ENCODE measurements at places on chromosomes 6 and 20.

- DNase-seq, result no peak
Measured at GRCh38 chr6:122072014-122072647, 327.3 kb upstream of the HSF2 start.

DNA sequence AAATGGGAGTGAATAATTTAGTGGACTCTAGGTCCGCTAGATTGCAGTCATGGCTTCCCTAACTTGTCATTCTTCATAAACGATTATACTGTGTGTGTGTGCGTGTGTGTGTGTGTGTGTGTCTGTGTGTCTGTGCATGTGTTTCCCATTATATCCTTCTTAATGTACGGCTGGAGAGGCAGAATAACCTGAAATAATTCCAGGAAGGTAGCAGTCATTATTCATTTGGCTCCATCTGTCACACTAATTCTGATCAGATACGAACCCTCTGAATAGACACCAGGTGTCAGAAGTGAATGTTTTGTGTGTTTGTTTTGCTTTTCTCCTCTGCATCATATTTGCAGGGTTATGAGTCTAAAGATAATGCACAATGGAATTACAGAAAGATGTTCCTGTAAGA, 372.9 kb downstream of the DOK5 start:
- no peak for DNase-seq

GRCh38 chr6:129402244-129402643, 307.7 kb downstream of the ARHGAP18 start:
- DNase-seq, result no peak

DNA sequence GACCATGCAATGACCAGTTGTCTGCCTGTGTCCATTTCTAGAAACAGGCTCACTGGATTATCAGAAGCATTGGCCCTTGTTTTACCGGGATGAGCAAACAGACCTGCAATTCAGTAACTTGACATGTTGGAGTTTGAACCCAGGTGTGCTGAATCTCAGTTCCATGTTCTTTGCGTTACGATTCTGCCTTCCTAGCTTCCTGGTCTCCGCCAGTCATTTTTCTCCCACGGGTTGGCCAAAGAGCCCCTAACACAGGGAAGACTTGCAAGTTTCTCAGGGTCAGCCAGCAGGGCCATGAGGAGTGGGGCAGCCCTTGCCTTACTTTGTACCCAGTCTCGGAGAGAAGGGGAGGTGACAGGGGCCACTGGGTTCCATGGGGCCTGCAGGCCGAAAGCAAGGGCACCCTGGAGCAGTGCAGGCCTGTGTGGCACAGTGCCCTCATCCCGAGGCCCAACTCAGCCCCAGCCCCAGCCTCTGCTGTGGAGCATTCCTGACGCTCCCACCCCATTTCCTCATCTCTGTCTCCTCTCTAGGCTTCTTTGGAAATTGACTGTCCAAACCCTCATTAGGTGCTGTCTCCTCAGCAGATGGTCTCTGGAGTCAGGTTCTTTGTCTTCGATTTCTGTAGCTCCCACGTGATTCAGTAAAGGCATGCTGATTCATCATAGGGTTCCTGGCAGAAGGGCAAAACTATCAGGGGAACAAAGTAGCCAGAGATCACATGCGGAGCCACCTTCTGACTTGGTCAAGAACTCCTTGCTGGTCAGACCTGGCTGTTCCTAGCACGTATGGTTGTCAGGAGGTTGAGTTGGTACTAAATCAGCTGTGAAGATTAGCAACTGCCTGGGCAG, 23.6 kb downstream of the CDS2 start:
- no peak for DNase-seq

DNA sequence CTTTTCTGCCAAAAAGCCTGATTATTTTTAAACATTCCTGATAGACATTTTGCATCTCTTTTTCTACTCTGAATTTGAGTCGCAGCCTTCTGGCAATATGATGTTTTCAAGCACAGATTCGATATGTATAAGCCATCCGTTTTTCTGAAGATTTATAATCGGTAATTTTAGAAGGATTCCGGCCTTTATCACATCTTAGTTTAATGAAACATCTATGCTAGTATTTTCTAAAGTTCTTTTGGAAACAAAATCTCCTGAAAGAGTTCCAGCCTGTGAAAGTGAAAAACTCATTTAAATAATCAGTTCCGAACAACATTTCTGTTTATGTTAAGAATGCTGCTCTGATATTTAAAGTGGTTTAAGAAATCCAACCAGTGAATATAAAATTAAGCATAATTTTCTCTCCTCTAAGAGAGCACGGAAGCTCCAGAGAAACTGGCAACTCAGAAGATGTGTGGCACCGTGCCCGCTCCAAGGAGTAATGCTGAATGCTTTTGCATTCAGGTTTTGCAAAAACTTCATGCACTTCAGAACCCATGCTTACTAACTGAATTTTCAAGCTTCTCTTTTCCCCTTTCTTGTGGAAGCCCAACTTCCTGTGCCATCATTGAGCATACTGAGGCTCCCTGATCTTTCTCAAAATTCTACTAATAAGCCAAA, 20.7 kb downstream of the NDUFAF4 start:
- no peak for DNase-seq

- peak; percentile 22 for DNase-seq
Measured at GRCh38 chr6:97186416-97186999, 96.5 kb downstream of the MMS22L start.

GRCh38 chr6:37503309-37503965, 3.7 kb upstream of the CCDC167 start:
- DNase-seq, result no peak

DNA sequence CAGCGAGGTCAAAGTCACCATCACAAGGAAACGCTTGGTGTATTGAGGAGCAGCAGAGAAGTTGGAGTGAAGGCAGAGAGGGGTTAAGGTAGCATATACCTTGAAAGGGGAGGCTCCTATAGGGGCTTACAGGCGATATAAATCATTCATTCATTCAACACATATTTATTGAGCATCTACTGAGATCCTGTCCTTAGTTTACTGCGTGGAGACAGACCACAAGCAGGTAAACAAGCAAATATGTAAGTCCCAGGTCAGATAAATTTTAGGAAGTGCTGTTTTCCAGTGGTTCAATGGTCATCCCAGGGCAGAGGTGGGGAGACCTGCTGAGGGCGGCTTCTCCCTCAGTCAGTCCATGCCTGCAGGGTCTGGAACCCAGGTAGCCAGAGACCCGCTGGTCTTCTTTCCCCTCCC, 761 bp upstream of the DNMT3B start:
- DNase-seq, result no peak

GRCh38 chr20:63072991-63073737, 66.4 kb upstream of the BHLHE23 start:
- DNase-seq, result no peak

DNA sequence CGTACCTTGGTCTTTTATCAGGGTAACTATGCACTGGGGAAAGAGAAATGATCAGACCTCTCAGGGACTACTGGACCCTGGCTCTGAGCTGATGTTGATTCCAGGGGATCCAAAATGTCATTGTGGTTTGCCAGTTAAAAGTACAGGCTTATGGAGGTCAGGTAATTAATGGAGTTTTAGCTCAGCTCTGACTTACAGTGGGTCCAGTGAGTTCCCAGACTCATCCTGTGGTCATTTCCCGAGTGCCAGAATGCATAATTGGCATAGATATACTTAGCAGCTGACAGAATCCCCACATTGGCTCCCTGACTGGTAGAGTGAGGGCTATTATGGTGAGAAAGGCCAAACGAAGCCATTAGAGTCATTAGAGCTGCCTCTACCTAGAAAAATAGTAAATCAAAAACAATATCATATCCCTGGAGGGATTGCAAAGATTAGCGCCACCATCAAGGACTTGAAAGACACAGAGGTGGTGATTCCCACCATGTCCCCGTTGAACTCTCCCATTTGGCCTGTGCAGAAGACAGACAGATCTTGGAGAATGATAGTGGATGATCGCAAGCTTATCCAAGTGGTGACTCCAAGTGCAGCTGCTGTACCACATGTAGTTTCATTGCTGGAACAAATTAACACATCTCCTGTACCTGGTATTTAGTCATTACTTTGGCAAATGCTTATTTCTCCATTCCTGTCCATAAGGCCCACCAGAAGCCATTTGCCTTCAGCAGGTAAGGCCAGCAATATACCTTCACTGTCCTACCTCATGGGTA, 152.4 kb downstream of the THBS2 start:
- DNase-seq, result no peak

DNA sequence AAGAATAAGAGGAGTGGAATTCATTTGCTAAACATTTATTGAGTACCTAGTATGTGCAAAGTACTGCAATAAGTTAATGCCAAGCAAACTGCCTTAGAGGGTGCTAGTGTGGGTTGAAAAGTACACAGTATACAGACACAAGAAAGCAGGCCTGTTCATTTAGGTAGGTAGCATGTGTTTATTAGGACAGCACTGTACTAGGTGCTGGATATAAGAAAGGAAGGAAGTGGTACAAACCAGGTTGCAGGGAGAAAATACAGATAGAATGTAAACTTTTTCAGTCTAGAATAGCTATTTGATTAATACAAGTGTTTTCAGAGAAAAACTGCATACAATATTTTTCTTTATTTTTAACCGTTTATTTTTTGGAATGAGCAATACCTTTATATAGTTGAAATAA, 68.1 kb downstream of the PHF20 start:
- no peak for DNase-seq

GRCh38 chr6:31121131-31121790, 1.0 kb upstream of the CDSN start:
- no peak for DNase-seq

GRCh38 chr6:100464162-100464851, 414 bp downstream of the SIM1 start:
- no peak for DNase-seq

DNA sequence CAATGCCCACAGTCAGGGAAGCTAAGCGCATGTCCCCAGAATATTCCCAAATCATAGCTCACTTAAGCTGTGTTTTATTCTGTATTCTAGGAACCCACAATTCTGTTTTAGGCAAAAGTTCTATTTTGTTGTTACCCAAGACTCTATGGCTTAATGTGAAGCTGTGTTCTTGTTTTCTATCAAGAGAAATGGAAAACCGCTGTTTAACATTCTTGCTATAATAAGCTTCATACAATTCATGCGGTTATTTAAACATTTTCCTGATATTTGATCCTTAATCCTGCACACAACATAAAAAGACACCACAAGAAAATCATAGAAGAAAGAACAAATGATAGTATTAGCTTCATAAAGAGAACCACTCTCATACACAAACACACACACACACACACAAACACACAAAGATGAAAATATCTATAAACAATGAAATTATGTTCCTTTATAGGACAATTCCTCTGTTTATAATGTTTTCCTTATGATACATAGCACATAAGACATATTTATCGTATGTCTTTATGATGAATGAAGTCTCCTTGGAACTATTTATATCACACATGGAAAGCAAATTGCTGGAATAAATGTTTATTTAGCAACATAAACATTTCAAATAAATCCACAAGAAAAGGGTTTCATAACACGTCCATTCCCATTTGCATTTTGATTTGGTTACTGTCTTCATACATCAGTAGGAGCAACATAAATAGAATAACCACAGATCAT, 16.4 kb upstream of the COL21A1 start:
- DNase-seq, result no peak

DNA sequence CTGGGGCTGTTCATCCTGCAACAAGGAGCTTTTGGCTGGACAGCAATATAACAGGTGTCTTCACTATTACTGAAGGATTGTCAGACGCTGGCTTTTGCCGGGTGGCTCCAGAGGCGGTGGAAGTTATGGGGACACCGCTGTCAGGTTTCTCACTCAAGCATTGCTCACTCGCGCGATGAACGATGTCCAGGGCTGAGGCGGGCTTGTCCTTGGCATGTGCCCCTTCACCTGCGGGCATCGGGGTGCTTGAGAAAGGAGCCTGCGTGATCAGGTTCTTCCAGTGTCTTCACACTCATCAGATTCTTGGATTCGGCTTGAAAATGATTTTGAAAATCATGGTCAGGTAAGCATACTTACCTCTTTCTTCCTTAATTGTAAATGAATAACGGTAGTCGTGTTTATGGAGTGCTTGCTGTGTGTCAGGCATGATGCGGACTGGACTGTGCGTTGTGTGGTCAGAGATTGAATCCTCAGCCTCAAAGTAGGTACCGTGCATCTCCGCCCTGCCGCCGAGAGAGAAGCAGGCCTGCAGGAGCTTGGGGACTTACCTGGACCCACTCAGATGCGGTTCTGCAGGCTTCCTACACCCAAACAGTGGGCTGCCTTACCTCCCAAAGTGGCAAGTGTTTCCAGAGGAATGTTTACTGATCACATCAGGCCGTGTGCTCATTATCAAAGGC, 18.3 kb upstream of the PYGB start:
- DNase-seq, result no peak

DNA sequence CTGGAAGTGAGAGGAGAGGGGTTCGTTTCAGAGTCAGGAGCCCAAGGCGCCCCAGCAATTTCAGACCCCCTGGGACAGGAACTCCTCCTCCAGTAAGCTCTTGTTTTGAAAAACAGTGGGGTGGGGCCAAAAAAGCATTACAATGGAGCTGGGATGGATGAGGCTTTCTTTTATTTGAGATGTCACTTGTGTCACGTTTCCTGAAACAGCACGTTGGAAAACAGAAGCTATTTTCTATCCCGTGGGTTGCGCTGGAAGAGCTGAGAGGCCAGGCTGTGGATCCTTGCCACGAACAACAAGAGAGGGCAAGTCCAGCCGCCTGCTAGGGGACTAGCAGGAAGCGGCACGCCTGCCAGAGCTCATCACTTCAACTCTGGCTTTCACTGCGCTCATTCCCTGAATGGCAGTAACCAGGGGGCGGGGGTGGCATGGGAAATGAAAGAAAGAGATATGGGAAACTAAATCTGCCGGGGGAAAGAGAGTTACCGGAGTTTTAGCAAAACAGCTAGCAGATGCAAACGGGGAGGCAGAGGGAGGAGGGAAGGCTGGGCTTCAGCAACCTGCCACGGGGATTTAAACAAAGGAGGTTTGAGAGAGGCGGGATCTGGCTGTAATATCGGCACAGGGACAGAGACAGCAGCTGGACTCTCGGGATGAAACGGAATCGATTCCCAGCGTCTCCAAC, 34.6 kb downstream of the GCNT2 start:
- DNase-seq, result no peak

DNA sequence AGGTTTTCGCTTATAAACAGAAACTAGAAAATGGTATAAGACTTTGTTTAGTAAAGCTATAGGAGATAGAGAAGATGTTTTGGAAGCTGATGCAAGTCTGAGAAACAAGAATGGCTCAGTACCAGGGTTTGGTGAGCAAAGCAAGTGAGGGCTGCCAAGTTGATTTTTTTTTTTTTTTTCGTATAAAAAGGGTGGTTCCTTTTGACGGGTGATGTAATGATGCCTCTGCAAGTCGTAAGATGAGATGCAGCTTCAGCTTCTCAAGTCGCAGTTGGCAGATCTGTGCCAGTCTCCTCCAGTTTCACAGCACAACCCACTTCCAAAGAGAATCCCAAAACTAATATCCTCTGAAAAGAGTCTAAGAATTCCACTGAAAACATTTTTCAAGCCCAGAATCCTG, 252.8 kb upstream of the CDH4 start:
- no peak for DNase-seq

Measured in fibroblast of skin of left biceps (primary cell).